ENCODE measurements at places on chromosomes 5 and 9.

GRCh38 chr9:8842402-8843193 is 1043.0 kb upstream of the DMAC1 start:
- DNase-seq, result no peak

- DNase-seq, result peak; percentile 66
Observed at GRCh38 chr9:95131023-95131943, 186.2 kb downstream of the FANCC start.

GRCh38 chr9:99513441-99514112 is 291.5 kb downstream of the SEC61B start:
- DNase-seq, result no peak

- no peak for DNase-seq
Observed at GRCh38 chr9:32991897-32992594, 9.4 kb downstream of the APTX start.

- DNase-seq, result no peak
Observed at GRCh38 chr9:77794985-77795384, 146.9 kb upstream of the GNA14 start.

DNA sequence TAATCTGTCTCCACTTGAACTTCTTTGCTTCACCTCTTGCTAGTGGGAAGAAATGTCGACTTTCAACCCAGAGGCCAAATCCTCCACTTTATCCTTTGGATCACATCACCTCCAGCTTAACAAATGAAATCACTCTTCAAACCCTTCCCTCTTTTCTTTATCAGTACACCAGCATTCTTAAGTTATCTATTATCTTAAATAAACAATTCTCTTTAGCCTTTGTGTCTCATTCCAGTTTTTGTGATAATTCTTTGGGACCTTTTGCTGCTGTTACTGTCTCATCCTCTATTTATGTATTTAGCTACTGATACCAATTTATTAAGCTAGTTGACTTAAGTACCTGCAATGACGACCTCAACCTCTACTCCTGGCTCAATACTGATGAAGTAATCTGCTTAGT is 28.1 kb upstream of the FBN2 start:
- DNase-seq, result no peak

DNA sequence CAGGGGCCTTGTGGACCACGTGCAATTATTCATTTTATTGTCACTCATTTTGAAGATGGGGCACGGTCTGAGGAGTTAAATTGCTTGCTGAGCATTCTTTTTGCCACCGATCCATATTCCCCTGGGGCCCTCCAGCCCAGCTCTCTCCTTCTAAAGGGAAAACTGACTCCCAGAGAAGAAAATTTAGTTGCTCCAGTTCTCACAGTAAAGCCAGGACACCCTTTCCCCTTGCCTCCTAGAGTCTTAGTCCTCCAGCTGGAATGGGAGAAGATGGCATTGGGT is 1.0 kb upstream of the PANK3 start:
- no peak for DNase-seq

DNA sequence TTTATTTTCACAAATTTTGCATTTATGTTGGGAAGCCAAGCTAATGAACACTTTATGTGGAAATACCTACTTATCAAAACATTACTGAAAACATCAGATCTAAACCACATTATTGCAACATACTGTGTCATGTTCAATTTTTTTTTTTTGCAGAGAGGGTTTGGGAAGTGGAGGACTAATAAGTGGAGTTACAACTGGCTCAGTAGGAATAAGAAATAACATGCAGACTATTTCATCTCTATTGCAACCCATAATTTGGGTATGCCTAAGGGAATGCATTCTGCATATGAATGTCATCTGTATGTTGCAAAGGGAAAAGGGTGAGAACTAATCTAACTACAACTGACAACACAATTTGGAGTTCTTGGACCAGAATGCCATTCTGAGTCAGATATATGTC is 41.8 kb downstream of the APC start:
- DNase-seq, result no peak

GRCh38 chr5:168407211-168407610 is 79.1 kb upstream of the RARS1 start:
- DNase-seq, result no peak

DNA sequence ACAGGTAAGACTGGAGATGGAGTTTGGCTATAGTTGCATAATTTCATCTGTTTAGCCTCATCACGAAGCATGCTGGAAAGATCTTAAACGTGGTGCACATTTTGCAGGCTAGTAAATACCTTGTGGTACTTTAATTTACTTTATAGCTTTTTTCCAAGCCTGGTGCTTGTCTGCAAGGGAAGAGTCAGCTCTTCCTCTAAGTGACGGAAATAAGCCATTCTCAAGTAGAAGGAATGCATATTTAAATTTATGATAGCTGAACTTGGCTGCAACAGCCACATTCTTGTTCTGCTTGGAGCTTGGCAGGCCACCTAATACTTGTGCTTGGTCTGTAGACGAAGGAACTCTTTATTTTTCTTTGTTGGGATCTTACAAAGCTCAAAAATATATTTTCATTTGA is 188.0 kb upstream of the PIK3R1 start:
- DNase-seq, result no peak

DNA sequence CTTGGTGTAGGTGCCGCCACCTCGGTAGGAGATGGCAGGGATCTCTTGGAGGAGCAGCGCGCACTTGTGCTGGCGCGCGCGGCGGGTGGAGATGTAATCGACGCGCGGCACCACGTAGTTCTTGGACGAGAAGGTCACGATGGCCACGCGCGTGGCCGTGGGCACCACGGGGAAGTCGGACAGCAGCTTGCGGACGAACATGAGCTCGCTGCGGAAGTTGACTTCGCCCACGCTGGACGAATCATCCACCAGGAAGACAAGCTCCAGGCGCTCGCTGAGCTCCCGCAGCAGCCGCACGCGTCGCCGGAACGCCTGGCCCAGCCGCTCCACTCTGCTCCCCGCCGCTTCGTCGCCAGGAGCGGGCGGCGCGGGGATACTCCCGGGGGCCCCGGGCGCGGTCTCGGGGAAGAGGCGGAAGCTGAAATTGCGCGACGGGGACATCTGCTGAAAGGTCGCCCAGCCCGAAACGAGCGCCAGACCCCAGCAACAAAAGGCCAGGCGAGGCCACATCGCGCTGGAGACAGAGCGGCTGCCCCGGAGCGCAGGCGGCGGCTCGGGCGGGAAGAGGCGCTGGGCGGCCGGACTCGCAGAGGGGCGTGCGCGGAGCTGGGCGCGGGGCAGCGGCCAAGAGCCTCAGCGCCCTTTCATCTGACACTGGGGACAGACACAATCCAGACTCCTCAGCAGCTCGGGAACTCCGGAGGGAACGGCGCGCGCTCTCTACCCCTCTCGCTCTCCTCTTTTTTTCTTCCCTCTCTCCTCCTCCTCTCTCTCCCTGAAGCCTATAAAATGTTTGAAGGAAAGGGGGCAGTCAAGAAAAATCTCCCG is at the start of gene SVEP1:
Gene SVEP1, minus strand, starts transcription at position 708 of the 828 bp plus-strand sequence. Its CDS starts 198 bp downstream, at position 510.
- peak; percentile 90 for DNase-seq

DNA sequence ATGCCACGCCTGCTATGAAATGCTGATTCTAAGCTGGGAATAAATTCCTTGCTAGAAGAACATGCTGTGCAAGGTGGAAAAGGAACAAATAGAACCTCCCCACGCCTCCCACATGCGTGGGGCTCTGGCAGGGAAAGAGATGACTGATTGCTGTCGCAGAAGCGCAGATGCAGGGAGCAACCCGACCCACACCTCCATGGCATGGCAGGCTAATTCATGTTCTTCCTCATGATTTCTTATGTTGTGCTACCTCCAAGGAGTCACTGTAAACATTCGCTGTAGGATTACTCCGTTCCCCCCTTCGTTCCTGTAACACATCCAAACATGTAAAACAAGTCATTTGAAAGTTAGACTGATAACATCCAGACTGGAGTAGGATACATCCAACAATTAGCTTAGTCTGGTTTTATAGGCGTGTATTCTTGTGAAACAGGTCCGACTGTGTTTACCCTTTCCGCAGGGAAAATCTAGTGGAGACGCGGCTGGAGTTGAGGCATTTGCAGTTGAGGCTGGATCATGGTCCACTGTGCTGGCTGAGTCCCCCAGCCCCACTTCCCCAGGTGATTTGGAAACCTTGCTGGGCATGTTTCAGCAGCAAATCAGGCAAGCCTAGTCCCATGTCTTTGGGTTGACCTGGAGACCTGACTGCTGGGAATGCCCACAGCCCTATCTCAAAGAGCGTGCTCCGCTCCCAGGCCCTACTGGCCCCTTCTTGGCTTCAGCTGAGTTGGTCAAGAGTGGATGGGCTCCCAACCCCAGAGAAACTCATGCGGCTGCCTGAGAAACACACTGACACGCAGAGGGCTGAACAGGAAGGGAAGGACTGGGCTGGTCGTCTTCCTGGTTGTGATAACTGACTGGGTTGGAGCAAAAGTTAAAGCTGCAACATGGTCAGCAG is 24.8 kb upstream of the ANKRD33B start:
- no peak for DNase-seq

DNA sequence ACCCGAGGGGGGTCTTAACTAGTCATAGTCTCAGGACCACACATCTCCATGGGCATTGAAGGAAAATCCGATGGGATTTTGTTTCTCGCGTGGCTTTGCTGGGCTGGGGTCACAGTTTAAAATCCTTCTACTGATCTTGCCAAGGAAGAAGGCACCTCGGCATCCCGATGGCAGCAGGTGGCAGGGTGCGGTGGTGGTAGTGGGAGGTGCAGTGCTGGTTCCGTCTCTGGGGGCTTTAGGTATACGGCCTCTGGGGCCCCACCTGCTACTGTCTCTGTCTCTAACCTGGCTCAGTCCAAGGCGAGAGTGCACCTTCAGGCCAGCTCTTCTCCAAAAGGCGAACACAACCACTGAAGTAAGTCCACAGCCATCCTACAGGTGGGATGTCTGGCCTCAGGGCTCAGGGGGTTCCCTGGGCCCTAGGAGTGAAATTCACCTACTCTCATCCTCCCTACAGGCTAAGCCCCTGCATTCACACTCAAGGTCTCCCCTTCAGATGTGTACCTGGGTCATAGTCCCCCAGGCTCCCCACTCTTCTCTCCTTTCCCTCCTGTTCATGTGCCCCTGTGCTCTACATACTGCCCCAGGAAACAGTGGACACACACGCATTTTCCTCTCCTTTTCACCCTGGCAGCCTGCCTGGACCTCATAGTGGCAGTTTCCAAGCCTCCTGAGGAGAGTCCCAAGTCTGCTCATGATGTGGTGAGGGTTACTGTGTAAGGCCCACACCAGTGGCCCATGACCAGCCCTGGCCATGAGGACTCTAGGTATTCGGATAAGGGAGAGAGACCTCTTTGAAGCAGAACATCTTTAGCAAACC is 736 bp upstream of the FCN2 start:
- DNase-seq, result no peak

- no peak for DNase-seq
Observed at GRCh38 chr5:102106599-102106998, 189.5 kb downstream of the SLCO4C1 start.

- no peak for DNase-seq
Observed at GRCh38 chr9:85876628-85877027, 64.3 kb upstream of the NAA35 start.

DNA sequence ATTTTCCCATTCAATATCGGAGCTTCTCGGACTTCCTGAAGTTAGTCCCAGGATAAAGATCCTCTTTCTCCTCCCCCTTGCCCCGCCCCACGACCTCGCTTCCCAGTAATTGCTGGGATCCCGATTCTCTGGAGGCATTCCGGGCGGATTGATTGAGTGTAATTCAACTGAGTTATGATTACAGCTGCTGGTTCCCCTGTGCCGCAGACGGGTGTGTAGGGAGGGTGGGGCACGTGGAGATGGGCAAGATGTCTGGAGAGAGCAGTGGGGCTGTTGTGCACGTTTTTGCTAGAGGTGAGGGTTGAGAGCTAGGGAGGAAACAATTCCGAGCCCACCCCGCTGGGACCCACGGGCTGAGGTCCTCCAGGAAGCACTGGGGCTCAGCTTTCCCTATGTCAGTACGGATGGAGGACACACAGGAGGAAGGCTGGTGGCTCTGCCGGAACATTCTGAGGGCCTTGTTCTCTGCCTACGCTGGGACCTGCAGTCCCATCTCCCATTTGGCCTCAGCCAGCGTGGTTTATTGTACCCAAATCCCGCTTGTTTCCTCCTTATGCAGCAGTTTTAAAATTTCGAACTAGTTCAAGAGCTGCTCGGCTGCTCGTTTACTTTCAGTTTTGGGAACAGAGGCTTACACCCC is 2.4 kb upstream of the DMRT2 start:
- peak; percentile 65 for DNase-seq

GRCh38 chr9:136189394-136190236 is 15.3 kb downstream of the LHX3 start:
- DNase-seq, result no peak

DNA sequence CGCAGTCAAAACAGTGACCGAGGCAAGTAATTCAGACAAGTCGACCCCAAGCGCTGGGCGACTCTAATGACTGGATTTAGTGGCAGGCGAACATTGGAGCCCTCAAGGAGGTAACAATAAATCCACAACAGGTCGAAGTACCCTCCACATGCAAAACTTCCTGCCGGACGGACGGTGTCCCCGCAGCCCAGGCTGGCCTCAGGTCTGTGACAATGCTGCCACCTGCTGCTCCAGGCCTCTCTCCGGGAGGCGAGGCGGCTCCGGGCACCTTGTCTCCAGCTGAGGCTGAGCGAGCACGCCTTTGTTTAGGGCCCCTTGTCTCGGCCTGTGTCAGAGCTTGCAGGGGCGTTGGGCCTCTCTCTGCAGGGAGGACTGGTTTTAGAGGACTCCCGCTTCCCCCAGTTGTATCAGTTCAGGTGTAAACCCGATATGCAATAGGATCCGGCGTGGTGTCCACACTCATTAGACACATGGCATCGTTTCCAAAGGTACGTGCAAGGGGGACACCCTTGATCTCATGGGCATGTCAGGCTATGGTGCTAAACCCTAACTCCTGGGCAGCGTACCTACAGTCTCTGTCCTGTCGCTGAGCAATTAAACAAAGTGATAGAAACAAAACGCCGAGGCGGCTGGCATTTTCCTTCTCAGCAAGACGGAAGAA is 628.0 kb upstream of the ADAMTS16 start:
- DNase-seq, result peak; percentile 67

GRCh38 chr9:14218253-14218652 is 95.7 kb downstream of the NFIB start:
- DNase-seq, result no peak

GRCh38 chr9:36127652-36128244 is 8.8 kb upstream of the GLIPR2 start:
- no peak for DNase-seq

GRCh38 chr9:105881654-105882349 is 187.5 kb downstream of the TMEM38B start:
- DNase-seq, result peak; percentile 25

- no peak for DNase-seq
Observed at GRCh38 chr5:142806841-142807267, 36.7 kb downstream of the ARHGAP26 start.

Measured in right kidney (tissue), 9 donors.